Stimulated activated CD8-positive, alpha-beta memory T cell treated with anti-CD3 and anti-CD28 coated beads, Interleukin-7, amount 100 ng/mL, for 24 hours (primary cell): ENCODE measurements at places on chromosomes 5 and 9.

GRCh38 chr5:83507431-83507830, 35.9 kb downstream of the VCAN start:
- DNase-seq = no peak

GRCh38 chr9:136690806-136691261, 3.6 kb upstream of the AGPAT2 start:
- DNase-seq = no peak

DNA sequence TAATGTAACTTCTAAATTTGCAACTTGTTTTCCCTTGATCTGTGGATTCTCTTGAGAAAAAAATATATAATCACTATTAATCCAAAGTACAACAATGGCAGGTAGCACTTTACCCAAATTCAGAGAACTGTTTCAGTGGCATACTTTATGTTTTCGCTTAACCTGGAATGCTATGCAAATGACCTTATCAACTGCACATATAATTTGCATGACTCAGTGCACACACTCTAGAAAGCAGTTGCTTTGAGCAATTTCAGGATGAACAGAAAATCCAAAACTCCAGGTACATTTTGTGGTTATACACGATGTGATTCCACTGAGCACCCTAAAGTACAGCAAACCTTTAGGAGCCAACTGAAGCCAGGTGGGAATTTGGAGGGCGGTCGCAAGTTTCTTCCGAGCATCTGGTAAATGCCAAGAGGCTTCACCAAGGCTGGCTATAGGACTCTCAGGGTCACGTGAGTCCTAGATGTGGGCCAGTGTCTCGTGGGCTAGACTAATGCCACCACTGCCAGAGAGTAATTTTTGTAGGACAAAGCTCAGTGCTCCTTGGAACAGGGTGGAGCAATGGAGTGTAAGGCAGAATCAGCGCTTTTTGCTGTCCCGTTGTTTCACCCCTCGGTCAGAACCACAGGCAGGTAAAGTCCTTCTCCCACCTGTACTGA, 37.3 kb downstream of the DMGDH start:
- DNase-seq = no peak

GRCh38 chr9:133991964-133992779, at the start of gene VAV2:
Gene VAV2, minus strand, starts transcription at chr9:133992324. Its CDS starts 46 bp downstream, at chr9:133992278.
- no peak for DNase-seq

- no peak for DNase-seq
These were observed 2.0 kb downstream of the BRD3 start for GRCh38 chr9:134065612-134066419.

GRCh38 chr5:125376059-125376641, 629.7 kb upstream of the ZNF608 start:
- DNase-seq = no peak

- no peak for DNase-seq
These were observed 1471.7 kb upstream of the C9orf72 start for GRCh38 chr9:29044959-29045358.

- DNase-seq = no peak
These were observed 26.8 kb downstream of the ANKRD55 start for GRCh38 chr5:56206126-56206910.

DNA sequence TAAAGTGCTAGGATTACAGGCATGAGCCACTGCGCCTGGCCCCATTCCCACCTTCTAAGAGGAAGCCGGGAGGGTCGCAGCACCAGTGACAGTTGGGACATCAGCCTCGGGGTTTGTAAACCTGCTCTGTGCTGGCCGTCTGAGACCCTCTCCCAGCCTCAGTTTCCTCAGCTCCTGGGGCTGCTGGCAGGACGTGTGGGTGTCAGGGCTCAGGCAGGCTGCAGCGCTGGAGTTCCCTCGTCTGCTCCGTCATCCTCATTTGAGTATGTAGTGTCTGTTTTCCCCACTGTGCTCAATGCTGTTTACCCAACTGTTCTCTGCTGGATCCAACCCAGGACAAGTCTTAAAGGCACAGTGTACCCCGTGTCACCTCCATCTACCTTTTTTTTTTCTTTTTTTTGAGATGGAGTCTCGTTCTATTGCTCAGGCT, 2.0 kb upstream of the NINJ1 start:
- no peak for DNase-seq

- no peak for DNase-seq
These were observed 2.8 kb downstream of the GM2A start for GRCh38 chr5:151255621-151256286.

DNA sequence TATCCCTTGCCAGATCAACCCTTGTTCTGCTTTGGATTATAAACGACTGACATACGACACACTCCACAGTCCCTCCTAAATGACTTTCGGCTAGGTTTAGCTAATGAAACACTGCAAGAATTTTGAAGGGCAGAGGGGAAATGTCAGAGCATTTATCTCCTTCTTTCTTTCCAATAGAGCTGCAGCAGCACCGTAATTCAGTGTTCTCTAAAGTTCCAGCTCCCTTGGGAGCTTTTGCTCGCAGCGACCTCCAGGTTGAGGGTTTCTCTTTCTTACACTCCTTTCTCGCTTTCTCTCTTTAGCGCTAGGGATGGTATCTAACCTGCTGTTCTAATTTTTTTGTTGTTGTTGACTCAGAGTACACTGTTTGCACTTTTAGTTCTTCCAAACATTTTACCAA, 467.1 kb upstream of the ST8SIA4 start:
- DNase-seq = no peak

DNA sequence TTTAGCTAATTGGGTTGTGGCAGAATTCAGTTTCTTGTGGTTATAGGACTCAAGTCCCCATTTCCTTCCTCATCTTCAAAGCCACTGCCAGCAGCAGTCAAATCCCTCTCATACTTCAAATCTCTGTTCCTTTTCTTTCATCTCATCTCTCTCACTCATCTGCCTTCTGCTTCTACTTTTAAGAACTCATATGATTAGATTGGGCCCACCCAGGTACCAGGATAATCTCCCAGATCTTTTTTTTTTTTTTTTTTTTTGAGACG, 8.0 kb upstream of the REEP5 start:
- DNase-seq = no peak
